Globus pallidus (tissue), 1 donor: ENCODE measurements at places on chromosomes 7 and 10.
A peak's percentile ranks its signal among the peaks of the same experiment; 100 is the strongest.

DNA sequence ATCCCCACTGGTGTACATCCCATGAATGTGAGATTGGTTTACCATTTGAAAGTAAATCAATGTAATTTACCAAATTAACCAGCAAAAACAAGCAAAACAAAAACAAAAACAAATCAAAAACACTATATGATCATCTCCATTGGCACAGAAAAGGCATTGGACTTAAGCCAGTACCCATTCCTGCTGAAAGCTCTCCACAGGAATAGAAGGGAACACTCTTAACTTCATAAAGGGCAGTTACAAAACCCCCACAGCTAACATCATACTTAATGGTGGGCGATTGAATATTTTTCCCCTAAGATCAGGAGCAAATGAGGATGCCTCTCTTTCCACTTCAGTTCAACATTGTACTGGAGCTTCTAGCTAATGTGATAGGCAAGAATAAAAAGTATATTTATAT, 34.1 kb downstream of the PRKG1 start:
- DNase-seq, result no peak

DNA sequence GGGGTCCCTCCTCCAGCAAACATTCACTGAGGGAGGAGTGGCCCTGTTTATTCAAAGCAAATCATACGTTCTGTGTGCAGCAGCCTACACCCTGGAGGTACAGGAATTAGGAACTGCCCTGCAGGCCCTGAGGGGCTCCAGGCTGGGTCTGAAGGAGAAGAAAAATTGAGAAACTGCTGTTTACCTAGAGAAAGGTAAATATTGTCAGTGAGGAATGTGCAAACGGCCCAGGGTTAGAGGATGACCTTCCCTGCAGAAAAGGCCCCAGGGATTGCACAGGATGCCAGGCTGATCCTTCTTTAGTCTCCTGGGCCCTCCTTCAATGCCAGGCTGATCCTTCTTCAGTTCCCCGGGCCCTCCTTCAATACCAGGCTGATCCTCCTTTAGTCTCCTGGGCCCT, 5.7 kb downstream of the CALML5 start:
- DNase-seq, result no peak

DNA sequence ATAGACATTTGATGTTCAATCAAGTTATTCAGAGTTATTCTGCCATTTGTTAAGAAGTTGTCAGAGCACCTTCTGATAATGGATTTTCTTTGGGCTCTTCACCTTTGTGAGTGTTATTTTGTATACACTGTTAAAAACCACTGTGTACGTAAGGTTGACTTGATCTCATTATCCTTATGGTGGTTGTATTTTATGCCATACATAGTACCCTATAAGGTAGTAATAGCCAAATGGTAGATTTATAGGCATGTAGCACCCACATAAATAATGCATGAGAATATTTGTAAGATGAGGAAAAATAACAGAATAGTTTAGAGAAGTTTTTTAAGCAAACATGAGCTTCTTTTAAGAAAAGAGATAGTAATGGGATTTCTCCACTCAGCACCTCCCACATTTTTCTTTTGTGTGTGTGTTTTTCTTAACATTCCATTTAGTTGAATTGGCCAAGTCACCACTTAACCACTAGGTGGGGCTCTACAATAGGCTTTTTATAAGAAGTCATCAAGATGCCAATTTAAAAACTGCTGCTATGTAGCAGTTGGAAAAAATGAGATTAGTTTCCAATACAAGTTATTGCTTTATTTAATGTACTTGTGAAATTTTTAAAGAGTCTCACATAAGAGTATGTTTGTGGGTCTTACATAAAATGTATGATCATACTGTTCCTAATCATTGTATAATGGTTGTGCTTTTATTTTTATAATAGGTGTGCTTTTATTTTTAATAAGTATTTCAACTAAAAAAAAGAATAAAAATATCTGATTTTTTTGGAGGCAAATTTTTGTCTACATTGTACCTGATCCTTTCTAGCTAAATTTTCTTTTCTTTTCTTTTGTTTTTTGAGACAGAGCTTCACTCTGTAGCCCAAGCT, 41.1 kb upstream of the STMP1 start:
- DNase-seq, result peak; percentile 82

DNA sequence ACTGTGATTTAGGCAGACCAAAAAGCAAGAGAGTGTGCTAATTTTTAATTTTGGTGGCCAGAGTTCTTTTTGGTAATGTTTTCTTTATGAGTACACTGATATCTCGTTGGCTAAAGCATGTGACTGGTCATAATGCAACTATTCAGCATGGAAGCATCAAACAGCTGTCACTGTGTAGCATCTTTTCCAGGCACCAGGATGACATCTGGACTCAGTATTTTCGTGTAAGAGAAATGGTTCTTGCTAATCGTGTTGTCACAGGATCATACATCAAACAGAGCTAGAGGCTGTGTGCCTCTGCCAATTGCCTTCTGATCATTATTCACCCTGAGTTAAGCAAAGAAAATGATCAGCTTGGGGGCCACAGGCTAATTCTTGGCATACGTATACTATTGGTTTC, 118.9 kb downstream of the SND1 start:
- DNase-seq, result peak; percentile 48

GRCh38 chr7:130149281-130150139, 55.7 kb downstream of the TMEM209 start:
- no peak for DNase-seq

DNA sequence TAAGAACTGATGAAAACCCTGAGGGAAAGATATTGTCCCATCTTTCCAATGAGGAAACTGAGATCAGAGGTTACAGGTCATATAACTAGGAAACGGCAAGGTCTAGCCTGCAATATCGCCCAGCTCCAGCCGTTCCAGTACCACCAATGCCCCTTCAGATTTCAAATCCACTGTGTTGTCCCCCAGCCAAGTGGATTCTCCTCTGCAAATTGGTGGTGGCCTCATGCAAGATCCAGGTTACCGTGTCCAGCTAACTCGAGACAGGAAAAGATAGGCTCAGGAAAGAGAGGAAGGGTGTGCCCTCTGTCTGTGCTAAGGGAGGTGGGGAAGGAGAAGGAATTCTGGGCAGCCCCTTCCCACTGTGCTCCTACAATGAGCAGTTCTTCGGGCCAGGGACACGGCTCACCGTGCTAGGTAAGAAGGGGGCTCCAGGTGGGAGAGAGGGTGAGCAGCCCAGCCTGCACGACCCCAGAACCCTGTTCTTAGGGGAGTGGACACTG, 25.3 kb downstream of the PRSS2 start:
- DNase-seq, result no peak

DNA sequence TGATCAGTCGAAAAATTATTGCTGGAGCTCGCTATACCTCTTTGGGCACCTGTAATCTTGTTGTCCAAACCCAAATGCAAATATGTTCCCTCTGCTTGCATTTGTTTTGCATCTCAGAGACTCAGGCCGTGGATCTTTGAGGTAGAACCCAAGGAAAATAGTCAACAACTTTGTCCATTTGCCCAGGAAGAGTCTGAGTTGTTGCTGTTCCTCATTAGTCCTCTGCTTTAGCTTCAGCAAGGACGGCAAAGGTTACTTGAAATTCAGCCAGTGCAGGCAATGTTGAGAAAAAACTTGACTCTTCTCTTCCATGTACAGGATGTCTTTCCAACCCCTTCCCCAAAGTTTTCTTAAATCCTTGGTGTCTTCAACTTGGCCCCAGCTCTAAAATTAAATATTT, 45.8 kb downstream of the PDK4 start:
- DNase-seq, result no peak

DNA sequence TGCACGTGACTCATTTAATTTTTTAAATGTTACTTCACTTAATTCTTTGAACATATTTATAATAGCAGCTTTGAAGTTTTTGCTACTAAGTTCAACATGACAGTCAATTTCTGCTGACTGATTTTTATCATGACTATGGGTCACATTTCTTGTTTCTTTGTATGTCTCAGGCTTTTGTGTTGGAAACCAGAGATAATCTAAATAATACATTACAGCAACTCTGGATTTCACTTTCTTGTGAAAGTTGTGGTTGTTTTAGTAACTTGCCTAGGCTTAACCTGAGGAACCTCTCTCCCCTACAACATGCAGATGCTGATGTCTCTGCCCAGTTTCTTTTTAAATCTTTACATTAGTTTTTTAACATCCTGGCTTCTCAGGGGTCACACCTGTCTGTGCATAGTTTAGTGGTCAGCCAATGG, 180.8 kb downstream of the CCDC71L start:
- DNase-seq, result no peak

DNA sequence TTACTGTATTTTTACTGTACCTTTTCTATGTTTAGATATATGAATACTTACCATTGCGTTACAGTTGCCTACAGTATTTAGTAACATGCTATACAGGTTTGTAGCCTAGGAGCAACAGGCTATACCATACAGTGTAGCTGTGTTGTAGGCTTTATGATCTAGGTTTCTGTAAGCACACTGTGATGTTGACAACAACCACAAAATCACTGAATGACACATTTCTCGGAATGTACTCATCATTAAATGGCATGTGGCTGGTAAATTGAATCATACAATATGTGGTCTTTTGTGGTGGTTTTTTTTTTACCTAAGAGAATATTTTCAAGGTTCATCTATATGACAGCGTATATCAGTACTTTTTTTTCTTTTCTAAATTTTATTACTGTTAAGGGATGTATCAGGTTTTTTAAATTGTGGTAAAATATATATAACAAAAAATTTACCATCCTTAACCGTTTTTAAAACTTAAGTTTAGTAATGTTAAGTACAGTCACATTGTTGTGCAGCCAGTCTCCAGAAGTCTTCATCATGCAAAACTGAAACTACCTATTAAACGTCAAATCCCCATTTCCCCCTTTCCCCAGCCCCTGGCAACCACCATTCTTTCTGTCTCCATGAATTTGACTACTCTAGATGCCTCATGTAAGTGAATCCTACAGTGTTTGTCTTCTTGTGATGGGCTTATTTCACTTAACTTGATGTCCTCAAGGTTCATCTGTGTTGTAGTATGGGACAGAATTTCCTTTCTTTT, 21.5 kb downstream of the BTAF1 start:
- DNase-seq, result no peak

GRCh38 chr10:4809156-4809555, 16.9 kb upstream of the AKR1E2 start:
- DNase-seq, result no peak

DNA sequence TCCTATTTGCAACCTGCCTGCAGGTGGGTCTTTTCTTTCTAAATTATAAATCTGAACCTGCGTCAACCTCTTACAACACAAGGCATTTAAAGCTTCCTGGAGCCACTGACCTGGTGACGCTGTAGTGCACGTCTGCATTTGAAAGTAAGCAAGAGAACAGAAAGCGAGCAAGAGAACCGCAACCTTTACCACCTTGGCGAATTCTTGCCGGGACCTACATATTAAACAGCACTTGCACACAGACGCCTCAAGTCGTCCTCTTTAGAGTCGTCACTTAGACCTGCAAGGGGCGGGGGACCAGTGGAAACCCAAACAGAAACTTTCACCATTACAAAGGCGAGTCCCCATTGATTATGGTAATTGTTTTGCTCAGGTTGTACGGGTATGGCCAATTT, 9.5 kb downstream of the GLI3 start:
- no peak for DNase-seq

GRCh38 chr7:105776986-105777910, 99.2 kb downstream of the ATXN7L1 start:
- DNase-seq, result no peak

GRCh38 chr7:1545417-1546246, 10.4 kb downstream of the TMEM184A start:
- no peak for DNase-seq

- DNase-seq, result no peak
Observed at GRCh38 chr7:135117096-135117495, 30.8 kb upstream of the TMEM140 start.

DNA sequence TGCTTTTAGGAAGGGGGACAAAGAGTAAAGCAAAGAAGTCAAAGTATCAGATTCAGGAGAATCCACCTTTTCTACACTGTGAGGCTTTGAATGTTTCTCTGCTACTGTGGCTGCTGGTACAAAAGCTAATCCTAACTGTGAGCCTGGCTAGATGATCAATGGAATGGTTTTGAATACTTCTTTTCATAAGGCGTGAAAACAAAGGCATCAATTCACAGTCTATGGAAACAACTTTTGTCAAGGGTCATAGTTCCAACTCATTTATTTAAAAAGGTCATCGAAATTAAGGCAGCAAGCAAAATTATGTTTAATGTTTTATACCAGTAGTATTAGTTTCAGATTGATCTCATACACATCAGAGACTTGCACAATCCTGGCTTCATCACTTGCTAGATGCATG, 118.1 kb downstream of the CTTNBP2 start:
- DNase-seq, result peak; percentile 75

GRCh38 chr7:70700941-70701425, 431.0 kb upstream of the GALNT17 start:
- DNase-seq, result no peak

DNA sequence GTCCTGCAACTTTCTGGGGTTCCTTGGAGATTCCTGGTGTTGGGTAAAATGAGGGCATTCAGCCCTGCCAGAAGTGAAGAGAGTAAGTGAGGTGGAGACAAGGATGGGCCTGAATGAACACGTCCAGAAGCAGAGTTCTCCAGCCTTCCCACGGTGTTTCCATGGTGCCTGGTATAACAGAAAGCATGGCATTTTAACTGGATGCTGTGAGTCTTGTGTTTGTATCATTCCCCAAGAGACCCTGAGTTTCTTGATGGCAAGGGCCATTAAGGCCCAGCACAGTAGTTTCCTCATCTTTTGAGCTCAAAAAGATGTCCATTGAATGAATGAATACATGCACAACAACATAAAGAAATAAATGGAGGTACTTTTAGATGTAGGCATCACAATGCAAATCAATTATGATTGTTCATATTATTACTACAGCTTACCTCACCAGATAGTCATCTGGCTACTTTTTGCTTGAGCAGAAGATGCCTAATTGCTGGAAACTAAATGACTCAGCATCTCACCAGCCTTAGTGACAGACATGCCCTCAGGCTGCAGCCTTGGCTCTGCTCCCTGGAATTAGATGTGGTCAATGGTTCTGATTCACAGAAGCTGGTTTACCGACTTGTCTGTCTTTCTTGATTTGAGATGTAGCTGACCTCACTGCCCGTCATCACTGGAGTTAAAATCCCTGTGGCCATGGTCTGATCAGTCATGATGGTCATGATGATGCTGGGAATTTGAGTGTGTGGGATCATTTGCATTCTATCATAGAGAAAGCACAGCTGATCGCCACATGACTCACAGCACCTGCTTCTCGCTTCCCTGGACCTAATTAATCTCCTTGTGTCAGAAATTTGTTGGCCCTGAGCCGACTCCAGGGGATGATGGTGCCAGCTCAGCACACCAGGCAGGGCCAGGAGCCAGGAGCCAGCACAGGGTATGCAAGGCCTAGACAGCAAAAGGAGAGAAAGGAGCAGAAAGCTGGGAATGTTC, 83.9 kb downstream of the CXCL12 start:
- DNase-seq, result no peak
